Stimulated activated CD4-positive, alpha-beta T cell treated with anti-CD3 and anti-CD28 coated beads, TNF-alpha, amount 100 ng/mL, for 4 hours (primary cell): ENCODE measurements at places on chromosomes 1 and 21.

- peak; percentile 8 for DNase-seq
Measured at GRCh38 chr1:40143891-40144575, 17.2 kb upstream of the RLF start.

DNA sequence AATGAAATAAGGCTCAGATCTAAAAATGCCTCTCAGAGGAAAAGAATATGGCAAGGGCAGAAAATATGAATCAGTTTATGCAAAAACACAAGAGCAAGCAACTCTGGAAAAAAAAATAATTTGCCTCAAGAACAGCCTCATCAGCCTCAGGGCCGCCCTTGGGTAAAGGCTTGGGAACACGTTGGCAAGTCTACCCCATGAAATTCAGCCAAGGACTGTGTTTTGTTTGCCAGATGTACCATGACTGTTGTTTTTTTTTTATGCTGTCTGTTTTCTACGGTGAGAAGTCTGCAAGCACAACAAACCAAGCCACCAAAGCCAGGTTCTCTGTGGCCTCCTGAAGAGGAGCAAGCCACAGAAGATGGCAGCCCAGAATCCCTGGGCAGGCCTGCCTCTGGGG is 18.0 kb downstream of the HHIPL2 start:
- no peak for DNase-seq

- DNase-seq, result no peak
Measured at GRCh38 chr1:107195476-107195875, 54.6 kb downstream of the NTNG1 start.

GRCh38 chr1:225999912-226000337 is 782 bp upstream of the SDE2 start:
- DNase-seq, result no peak

DNA sequence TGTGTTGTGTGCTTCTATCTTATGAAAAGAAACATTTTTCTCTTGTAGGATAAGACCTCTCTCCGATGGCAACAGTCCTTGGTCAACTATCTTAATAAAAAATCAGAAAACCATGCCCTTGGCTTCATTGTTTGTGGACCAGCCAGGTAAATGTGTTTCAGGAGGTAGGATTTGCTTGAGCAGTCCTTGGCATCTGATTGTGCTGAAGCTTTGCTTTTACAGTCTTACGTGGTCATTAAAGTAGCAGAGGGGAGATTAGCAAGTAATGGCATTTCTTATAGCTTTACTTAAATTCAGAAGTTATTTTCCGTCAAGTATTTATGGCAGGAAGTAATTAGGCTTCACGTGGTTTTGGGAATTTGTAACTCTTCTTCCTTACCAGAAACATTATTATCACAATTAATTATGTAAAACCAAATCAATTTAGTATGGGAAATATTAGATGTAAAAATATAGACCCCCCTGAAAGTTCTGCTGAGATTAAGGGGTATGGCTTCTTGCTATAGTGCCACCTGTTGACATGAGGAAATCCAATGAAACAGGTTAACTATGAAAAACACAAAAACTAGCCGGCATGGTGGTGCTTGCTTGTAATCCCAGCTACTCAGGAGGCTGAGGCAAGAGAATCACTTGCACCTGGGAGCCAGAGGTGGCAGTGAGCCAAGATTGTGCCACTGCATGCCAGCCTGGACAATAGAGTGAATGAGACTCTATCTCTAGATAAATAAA is 49.0 kb downstream of the MAP3K21 start:
- no peak for DNase-seq

DNA sequence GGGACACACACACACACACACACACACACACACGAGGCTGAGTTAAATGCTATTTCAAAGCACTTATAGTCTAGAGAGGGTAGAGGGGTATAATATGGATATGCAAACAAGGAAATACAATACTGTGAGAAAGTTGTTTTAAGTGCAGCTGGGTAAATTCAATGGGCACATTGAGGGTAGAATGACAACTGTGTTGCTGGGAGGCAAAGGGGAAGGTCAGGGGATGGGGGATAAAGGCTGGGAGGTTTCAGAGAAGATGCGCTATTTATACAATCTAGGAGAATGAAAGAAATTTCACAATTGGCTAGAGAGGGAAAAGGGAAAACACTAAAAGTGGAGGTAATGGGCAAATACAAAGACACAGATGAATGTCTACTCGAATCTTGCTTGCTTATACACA is 19.4 kb downstream of the EXTL2 start:
- DNase-seq, result no peak

DNA sequence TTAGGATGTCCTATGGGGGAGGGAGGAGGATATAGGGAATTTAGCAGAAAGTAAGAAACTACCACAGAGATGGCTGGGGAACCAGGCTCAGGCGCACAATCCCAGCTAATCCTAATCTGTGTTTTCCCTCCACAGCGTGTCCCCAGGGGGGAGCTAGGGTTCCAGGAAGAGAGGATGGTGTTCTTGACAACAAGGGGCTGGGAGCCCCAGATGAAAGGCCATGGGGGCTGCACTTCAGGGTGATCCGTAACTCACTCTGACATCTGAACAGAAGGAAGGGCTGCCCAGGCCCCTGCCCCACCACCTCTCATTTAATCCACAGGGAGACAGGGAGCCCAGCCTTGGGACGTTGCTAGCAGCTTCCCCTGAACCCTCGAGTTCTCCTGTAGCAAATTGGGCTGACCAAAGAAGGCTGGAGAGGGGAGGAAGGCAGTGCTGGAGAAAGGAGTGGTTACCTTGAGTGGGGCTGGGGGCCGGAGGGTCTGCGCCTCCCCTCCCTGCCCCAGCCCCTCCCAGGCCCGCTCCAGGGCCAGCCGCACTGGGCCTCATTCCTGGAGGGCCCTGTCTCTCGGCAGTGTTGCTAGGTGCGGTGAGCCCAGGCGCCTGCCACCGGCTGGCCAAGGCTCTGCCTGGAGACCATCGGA is 131.7 kb downstream of the TMEM53 start:
- DNase-seq, result no peak

DNA sequence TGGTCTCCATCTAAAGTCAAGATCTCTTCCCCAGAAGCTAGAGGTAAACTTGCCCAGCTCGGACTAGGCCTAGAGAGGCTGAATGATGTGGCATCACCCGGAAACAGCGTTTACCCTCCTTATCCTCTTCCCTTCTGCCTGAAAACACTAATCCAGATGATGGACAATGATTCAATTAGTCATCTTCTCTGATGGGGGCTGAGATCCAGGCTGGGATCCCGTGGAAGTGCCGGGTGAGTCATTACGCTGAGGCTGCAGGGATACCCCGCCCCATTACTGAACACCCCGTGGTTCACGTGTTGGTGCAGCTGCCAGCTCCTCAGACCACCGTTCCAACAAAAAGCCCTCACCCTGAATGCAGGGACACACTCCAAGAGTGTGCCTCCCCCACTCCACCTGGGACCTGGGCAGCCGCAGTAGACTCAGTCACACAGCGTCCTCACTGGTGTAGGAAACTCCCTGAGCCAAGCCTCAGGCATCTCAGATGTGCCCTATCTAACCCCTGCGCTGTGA is 2.0 kb downstream of the S100A6 start:
- no peak for DNase-seq

DNA sequence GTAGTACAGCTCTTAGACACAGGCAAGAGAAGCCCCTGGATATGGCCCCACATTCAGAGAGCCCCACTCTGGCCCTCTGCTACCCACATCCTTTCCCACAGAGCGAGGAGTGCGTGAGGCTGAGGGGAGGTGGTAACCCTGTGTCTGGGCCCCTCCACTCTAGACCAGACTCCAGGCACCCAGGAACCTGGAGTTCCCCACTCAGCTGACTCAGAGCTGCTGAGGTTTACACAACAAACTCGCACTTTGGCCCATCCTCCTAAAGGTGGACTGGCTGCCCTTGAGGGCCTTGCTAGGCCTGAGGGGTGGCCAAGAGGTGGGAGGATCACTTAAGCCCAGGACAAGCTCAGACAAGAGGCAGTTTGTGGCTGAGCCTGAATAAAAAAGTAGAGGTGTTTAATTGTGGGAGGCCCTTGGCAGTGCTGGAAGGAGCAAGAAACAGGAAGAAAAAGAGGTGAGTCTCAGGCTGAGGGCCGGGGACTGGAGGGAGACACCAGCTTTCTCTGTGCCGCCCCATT is 10.7 kb downstream of the MR1 start:
- no peak for DNase-seq

GRCh38 chr1:183993132-183993531 is 44.4 kb downstream of the COLGALT2 start:
- DNase-seq, result no peak

DNA sequence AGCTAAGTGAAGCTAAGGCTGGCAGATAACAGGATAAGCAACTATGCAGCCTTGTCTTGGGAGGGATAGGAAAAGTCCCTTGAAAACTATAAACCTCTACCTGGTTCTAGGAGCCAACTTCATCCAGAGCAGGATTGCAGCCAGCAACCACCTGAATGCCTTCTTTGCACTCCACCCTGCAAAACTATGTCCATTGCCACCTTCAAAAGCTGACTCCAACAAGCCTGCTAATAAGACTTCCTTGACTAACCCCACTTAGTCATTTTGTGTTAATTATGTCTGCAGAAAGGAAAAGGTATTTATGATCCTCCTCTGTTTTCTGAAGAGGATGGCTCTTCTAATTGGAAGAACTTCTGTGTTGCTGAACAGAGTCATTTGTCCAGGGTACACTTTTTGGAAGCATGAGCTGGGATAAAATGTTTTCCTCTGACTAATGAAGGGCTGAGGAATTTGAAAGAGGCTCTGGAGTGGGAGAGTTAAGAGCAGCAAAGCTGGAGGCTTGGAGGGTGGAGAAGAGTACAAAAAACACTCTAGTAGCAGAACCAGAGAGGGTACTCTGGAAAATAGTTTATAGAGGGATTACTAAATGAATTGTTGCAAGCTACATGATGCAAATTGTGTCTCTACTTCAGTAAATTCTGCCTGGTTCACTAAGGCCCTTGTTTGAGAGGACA is 9.6 kb upstream of the RIMKLA start:
- DNase-seq, result no peak

GRCh38 chr1:158644449-158644848 is 39.4 kb downstream of the OR10Z1 start:
- no peak for DNase-seq

- DNase-seq, result no peak
Measured at GRCh38 chr1:116391185-116391584, 18.1 kb downstream of the ATP1A1 start.

- no peak for DNase-seq
Measured at GRCh38 chr1:214712737-214713136, 109.7 kb downstream of the CENPF start.

DNA sequence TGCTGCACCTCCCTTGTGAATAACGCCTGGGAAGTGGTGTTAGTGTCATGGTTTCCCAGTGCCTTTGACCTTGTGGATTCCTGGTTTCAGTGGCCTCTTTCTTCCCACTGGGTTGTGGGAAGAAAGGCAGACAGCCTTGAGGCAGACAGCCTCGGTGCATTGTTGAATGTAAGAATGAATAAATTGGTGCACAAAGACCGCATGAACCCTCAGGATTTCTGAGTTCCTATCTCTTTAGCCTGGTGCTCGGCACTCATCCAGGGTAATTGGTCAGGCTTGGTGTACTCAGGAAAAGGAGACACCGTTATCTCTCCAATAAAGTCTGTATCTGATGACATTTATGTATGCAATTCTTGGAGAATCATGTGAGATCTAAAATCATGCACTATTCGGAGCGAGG is 5.1 kb downstream of the ZNF362 start:
- no peak for DNase-seq

DNA sequence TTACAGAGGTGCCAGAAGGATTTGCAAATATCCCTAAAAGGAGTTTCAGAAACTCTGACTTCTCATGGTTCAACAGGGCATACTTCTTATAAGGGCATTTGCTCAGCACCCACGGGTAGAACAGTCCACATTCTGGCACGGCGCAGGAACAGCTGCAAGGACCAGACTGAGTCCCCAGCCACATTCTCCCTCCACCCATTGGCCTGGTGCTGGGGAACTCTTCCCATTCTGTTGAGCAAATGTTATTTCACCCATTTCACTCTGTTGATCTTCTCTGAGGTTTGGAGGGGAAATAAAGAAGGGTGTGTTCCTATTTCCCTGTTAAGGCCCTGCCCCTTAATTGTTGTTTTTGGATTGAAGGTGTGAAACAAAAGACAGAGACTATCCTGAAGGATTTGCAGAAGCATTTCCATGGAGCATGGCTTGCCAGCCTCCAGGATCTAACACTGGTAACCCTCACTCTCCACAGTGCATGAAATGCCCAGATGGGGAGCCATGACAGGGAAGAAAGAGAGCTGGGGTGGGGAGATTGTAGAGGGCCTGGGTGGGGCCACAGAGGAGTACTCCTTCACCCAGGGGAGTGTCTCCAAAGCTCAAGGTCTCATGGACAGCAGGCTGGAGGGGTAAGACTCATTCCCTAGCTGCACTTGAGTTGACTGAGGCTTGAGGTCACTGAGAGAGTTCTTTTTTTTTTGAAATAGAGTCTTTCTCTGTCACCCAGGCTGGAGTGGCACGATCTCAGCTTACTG is 35.0 kb downstream of the INAVA start:
- no peak for DNase-seq

GRCh38 chr21:27206368-27206982 is 239.6 kb upstream of the ADAMTS5 start:
- DNase-seq, result no peak

DNA sequence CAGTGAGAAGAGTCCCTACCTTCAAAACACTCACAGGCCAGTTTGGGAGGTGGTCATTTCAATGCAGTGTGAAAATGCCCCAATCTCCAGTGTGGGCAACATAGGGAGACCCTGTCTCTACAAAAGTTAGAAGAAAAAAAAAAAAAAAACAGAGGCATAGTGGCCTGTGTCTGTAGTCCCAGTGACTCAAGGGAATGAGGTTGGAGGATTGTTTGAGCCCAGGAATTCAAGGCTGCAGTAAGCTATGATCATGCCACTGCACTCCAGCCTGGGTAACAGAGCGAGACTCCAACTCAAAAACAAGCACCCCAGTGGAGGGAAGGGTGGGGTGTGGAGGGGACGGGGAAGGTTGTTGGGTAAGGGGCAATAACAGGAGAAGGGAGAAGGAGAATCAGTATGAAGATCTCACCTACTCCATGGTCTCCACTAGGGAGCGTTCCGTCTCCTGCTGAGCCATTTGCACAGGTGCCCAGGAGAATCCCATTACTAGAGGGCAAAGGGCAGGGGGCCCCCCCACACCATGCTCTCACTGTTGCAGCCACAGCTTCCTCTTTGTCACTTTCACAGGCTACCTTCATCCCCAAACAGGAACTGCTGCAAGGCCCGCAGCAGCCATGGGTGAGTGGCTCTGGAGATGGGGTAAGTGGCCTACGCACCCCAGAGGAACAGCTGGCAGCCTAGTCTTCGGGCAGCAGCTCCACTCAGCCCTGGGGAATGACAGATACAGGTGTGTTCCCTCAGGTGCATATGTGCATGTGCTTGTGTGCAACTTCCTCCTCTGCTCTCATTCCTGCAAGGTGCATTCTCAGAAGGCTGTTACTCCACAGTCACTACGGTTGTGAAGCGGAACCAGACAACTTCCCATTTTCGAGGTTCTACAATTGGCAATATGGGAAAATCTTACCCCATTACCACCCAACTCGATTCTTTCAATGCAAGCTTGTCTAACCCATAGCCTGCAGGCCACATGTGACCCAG is 87.9 kb upstream of the LYST start:
- DNase-seq, result no peak

- DNase-seq, result no peak
Measured at GRCh38 chr1:119647228-119647733, 785 bp downstream of the ZNF697 start.
